ENCODE measurements at places on chromosomes 1 and 21. TPM values are rescaled to one million over a fixed set of nuclear protein-coding genes. Genes with fewer than 3 reads are reported as not detected.

DNA sequence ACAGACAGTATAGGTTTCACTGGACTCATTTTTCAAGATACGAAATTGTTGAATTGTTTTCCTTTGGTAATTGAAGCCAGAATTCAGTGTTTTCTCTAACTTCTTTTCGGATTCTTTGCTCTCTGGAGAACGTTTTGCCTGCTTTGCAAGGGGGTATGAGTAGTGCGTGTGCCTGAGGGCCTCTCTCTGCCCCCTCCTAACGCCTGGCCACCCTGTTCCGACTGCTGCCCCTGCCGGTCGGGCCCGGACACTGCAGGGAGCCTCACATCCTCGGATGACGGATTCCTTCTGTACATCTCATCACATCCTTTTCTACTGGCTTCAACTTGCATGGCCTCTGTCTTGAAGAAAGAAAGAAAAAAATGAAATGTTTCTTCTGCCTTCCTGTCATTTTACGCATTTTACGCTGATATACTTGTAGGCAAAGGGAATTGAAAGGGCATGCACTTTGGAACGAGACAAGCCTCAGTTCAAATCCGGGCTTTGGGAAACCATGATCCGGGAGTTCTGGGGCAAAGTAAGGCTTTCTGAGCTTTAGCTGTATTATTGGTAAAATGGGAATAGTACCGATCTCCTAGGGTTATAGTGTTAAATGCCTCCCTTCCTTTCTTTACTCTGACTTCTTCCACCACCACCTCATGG is 65.1 kb downstream of the DISC1 start:
- DNase-seq: peak; percentile 22

DNA sequence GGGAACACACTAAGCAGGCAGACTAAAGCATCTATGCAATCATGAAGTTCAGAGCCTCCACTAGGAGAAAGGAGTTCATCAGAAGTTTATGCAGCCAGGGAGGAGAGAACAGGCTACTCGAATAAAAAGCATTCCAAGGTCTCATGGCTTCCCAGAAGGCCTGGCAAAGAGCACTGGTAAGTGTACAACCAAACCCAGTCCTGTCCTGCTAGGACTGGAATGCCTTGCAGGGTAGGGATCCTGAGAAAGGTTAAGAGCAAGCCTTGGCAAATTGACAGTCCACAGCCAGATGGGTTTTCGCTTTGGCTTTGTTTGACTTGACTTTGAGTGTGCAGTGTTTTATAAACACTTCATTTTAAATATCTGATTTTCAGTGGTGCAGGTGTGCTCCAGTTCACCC is 133.6 kb upstream of the ATP1B1 start:
- DNase-seq: no peak

DNA sequence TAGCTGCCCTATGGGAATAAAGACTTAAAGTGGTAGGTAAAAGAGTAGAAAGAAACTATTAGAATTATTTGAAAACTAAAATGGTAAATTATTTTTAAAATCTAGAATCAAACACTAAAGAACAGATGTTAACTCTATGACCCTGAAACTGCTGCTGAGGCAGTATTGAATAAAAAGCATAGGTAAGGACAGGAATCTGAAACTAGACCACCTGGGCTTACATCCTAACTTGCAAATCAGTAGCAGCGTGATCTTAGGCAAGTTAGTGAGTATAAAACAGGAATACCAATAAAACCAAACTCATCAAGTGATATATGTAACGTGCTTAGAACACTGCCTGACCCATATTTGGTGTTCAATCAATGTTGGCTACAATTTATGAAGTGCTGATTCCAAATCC is 257.9 kb downstream of the VAV3 start:
- DNase-seq: no peak

DNA sequence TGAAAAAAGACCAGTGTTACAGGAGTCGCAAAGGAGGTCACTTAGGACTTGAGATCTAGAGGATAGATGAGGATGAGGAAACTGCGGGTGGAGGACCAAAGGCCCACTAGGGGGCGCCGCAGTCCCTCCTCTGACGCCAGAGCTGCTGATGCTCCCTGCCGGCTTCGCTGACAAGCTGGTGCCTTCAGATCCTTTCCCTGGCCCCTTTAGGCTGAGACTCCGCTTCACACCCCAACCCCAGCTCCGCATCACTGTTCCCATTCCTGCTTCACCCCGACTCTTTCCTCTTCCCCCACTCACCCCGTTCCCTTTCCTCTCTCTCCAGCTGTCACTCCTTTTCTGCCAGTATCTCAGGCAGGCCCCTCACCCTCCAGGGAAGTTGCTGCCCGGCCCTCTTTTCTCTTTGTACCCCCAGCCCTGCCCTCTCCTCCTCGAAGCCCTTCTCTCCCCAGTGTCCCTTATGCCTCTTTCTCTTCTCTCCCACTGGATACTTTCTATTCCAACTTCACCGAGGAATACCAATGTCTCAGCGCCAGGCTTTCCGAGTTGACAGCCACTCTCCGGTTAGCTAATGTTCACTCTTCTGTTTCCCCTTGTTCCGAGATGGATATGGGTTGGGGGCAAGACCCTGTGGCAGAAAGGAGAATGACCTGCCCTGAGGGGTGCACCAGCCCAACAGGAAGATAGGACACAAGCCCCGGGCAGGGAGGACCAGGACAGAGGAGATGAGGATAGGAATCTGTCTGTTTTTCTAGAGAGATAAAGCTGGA is 4.5 kb downstream of the KCNJ9 start:
- peak; percentile 85 for DNase-seq

- DNase-seq: no peak
Measured at GRCh38 chr1:205514211-205515142, 10.0 kb downstream of the CDK18 start.

- no peak for DNase-seq
Measured at GRCh38 chr1:217539510-217539909, 91.4 kb downstream of the GPATCH2 start.

GRCh38 chr1:240683576-240683975 is 71.6 kb upstream of the GREM2 start:
- DNase-seq: no peak

DNA sequence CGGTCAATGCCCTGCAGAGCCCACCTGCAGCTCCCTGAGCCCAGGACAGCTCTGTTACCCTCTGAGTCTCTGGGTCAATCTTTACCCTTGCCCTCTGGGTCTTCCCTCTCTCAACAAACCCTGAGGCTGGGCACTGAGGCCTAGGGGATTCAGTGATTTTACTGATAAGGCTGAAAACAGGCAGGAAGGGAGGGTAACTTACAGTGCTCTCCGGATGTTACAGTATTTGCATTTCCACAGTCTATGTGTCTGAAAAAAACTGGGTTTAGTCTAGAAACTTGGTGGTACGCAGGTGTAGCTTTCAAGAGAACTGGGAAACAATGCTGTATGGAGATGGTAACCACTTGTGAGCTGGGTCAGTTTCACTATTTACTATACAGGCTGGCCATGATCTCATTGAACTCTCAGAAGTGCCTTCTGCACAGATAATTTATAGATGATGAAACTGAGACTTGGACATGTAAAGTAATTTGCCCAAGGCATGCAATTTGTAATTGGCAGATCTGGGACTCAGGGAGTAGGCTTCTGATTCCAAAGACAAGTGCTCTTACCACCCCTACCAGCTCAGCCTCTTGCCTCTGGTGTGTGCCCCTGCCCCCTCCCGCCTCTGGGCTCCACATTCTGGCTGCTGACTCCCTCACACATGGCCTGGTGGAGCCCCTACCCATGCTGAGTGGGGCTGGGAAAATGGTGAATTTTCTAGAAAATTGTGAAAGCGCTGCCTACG is 48.8 kb downstream of the TENT5C start:
- DNase-seq: no peak

DNA sequence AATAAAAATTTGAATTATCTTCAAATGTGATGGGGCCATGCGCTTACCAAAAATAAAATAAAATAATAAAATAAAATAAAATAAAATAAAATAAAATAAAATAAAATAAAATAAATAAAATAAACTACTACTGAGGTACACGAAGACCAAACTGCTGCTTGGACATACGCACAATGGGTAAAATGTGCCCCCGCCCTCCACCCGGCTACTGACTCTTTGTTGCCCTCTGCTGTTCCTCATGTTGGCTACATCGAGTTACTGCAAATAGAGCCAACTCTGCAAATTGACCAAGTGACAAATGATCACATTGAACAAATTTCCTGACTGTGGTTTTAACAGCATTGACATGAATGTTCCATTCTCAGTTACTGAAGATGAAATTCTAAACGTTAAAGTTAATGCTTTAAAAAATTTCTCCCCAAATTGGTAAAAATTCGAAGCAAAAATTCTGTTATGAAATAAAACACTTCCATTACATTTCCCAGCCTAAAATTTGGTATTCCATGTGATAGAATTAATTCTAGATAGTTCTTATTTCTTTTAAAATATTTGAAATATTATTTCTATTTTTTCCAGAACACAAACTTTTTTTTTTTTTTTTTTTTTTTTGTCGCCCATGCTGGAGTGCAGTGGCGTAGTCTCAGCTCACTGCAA is 18.8 kb upstream of the MAP1LC3C start:
- DNase-seq: peak; percentile 71

GRCh38 chr21:38350684-38351083 is 93.9 kb downstream of the KCNJ15 start:
- DNase-seq: no peak

GRCh38 chr21:20404915-20405314 is 593.3 kb upstream of the NCAM2 start:
- DNase-seq: no peak

DNA sequence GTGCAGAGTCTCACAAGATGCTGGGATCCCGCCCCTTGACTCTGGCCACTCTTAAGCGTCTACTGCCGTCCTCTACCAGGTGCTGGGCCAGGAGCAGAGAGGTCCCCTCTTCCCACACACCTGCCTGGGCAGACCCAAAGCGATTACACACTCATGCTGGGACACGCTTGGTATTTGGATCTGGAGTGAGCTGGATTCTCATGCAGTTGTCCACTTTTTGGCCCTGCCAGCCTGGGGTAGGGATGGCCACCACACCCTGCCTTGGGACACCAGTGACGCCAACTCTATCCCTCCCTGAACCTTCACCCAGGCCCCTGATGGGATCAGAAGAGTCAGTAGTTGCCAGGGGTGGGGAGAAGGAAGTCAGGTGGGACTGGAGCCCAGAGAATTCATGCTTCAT is 28.6 kb downstream of the ITPKB start:
- no peak for DNase-seq

- DNase-seq: no peak
Measured at GRCh38 chr1:61085206-61085982, 3.0 kb downstream of the NFIA start.

GRCh38 chr1:3596663-3597598 is 14.4 kb downstream of the MEGF6 start:
- no peak for DNase-seq

- no peak for DNase-seq
Measured at GRCh38 chr1:47618830-47619229, 181.0 kb downstream of the FOXD2 start.

- DNase-seq: no peak
Measured at GRCh38 chr1:33121728-33122127, 40.8 kb downstream of the AZIN2 start.

GRCh38 chr21:18298228-18298627 is 53.6 kb downstream of the CHODL start:
- no peak for DNase-seq

- no peak for DNase-seq
Measured at GRCh38 chr21:26490771-26491170, 82.3 kb downstream of the CYYR1 start.

DNA sequence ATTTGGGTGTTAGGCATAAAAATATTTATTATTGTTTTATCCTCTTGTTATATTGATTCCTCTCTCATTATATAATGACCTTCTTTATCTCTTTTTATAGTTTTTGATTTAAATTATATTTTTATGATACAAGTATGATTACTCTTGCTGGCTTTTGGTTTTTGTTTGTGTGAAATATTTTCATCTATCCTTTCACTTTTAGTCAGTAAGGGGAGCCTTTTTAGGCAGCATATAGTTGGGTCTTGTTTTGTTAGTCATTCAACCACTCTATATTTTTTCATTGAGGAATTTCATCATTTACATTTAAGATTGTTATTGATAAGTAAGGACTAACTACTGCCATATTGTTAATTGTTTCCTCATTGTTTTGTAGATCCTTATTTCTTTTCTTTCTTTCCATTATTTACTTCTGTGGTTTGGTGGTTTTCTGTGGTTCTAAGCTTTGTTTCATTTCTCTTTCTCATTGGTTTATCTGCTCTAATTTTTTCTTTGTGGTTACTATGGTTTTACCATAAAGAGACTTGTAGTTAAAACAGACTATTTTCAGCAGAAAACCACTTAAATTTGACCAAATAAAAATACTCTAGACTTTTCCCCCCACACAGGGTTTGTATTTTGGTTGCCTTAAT is 593.1 kb downstream of the NUF2 start:
- DNase-seq: no peak

DNA sequence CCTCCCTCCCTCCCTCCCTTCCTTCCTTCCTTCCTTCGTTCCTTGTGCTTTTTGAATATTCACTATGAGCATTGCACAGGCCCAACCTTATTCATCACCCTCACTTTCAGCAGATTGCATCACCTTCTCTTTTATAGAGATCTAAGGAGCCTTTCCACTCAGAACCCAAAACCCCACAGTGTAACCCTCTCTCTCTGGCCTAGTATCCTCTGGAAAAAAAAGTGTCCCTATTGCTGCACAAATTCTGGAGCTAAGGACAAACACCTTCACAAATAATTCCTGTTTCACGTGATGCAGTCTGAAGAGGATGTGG is 25.6 kb downstream of the OR10J5 start:
- DNase-seq: no peak

DNA sequence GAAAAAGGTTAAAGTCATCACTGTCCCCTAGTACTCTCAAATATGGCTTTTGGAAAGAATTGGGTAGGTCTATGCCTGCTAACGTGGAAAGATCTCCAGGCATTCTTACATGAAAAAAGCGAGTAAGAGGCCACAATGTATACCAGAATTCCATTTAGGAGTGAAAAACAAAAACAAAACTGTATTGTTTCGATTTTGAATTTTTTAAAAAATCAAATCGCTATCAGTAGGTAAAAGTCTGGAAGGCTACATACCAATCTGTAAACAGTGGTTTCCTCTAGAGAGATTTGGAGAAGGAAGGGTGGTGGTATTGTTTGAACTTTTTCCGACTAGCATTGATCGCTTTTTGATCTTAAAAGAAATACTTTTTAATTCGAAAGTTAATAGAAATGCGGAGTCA is 55.9 kb downstream of the RRAGC start:
- peak; percentile 13 for DNase-seq

DNA sequence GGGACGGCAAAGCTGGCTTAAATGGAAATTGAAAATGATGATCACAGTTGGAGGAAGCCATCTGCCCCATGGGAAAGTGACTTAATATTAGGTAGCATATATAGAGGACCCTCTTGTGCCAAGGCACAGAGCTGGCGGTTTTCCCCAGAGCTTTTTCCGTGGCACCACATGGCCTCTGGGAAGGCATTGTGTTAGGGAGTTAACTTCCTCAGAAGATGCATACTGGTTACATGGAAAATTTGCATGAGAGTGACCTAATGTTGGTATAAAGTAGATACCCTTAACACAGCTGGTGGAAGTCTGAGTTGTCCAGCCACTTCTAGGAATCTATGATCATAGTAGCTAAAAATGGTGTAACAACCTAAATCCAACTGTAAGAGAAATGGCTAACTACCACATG is 27.3 kb downstream of the CAP1 start:
- DNase-seq: no peak

- DNase-seq: peak; percentile 27
Measured at GRCh38 chr1:221272940-221273339, 393.7 kb downstream of the HLX start.

- peak; percentile 60 for DNase-seq
Measured at GRCh38 chr1:206606867-206607266, 5.4 kb downstream of the EIF2D start.

The CDCA8 gene
- 3.7 TPM for total RNA-seq

The AADACL4 gene
- total RNA-seq: not detected

The COL16A1 gene
- 0.65 TPM for total RNA-seq

The MX1 gene
- total RNA-seq: 10.4 TPM

The PROX1 gene
- 114 TPM for total RNA-seq

The PDZK1 gene
- 0.34 TPM for total RNA-seq

The USH2A gene
- not detected for total RNA-seq

The FMO2 gene
- total RNA-seq: 0.05 TPM

All from dermis blood vessel endothelial cell (primary cell).